Stimulated activated CD4-positive, alpha-beta T cell treated with anti-CD3 and anti-CD28 coated beads, Interleukin-2, amount 100 ng/mL, for 24 hours (primary cell): ENCODE measurements at places on chromosomes 6 and 20.

DNA sequence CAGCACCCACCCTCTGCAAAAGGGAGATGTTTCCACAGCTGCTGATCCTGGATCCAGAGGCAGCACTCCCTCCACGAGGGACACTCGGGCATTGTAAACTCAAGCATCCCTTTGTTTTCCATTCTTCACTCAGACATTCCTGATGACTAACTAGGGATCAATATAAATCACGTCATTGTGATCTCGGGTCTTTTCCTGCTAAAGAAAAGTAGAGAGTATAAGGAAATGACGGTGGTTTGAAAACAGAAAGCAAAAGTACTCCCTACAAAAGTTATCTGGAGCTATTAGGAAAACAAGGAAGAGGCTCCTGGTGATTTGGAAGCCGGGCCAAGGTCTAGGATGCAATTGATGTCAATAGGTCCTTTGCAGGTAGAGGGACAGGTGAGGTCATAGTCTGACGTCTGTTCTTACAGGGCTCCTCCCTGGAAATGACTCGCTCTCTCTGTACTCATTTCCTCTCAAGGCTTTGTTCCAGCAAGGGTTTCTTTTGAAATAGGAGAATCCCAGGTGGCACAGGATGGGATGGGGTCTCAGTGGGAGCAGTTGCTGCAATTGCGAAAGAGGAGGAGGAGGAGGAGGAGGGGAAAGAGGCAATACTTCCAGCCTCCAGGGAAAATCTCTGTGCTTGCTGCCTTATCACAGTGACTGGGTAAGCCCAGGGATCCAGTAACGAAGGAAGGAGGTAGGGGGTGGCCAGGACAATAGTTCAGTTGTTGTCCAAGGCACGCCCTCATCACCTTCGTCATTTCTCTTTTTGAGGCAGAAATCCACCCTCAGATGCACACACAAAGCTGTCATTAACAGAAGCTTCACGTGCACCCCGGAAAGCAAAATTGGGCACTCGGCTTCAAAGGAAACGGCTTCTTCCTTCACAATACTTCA lies 222.8 kb downstream of the LY86 start:
- DNase-seq, result no peak

GRCh38 chr6:129696843-129697242 lies 13.1 kb downstream of the ARHGAP18 start:
- no peak for DNase-seq

- no peak for DNase-seq
Observed at GRCh38 chr20:37880726-37881591, 22.0 kb upstream of the VSTM2L start.

DNA sequence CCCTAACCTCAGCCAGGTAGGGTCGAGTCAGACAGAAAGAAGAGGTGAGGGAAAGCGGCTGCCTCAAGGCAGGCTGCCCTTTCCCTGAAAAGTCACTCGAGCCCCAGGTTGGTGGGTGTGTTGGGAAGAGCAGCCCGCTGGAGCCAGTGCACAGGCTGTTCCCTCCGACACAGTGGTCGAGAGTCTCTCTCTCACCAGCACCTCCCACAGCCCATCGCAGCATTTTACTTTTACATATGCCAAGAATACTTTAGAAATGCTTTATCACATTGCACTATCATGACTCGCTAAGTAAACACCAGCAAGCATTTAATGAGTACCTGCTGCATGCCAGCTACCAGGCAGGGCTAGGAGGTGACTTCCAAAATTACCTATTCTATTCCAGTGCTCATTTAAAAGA lies 1.7 kb downstream of the PRPH2 start:
- DNase-seq, result no peak

GRCh38 chr6:85128781-85129180 lies 321.1 kb upstream of the NT5E start:
- DNase-seq, result no peak

DNA sequence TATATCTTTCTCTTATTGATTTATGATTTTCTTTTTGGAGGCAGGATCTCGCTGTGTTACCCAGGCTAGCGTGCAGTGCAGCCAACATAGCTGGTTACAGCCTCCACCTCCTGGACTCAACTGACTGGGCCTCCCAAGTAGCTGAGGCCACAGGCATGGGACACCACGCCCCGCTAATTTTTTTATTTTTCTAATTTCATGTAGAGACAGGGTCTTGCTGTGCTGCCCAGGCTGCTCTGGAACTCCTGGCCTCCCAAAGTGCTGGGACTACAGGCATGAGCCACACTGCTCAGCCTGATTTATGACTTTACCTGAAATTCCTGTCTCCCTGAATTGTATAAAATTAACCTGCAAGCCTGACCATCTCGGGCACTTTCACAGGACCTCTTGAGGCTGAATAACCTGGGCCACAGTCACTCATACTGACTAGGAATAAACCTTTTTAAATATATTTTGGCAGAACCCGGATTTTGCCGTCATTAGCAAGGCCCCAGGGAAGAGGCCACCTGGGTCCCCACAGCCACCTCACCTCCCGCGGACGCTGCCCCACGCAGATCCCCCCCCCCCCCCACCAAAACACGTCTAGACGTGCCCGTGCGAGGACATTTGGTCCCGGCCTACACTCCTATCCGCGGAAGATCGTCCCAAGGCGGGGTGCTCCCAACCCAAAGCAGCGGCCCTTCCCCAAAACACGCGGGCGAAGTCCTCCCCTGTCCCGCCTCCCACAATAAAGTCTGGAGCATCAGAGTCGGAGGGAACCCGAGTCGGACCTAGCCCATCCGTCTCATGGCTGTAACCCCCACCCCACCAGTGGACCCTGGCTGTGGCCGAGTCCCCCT lies 902 bp downstream of the ZNF337 start:
- DNase-seq, result peak; percentile 22

- no peak for DNase-seq
Observed at GRCh38 chr6:20998748-20999448, 464.6 kb downstream of the CDKAL1 start.

DNA sequence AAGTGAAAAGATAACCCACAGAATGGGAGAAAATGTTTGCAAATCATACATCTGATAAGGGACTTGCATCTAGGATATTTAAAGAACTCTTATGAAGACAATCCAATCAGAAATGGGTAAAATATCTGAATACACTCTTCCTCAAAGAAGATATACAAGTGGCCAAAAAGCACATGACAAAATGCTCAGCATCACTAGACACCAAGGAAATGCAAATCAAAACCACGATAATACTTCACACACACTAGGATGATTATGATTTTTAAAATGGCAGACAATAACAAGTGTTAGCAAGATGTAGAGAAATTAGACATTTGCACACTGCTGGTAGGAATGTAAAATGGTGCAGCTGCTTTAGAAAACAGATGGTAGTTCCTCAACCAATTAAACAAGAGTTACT lies 34.8 kb upstream of the SIRT5 start:
- no peak for DNase-seq

- no peak for DNase-seq
Observed at GRCh38 chr20:49603209-49603627, 35.3 kb upstream of the PTGIS start.

DNA sequence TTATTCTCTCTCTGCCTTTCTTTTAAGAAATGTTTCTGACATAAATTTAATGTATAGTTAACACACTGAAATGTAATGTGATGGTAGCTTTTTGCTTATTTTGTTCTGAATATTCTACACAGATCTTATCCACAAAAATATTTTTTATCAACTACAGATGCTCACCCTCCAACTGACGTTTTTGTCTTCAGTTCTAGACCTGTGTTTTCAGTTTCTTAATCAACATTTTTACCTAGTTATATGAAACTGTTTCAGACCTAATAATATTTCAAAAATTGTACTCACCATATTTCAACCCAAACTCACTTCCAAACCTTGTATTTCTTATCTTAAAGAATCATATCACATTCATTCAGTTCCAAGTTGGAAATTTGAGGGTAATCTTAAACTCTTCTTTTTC lies 452.8 kb downstream of the RFPL4B start:
- DNase-seq, result no peak

- DNase-seq, result no peak
Observed at GRCh38 chr6:28135393-28135792, 6.3 kb upstream of the ZKSCAN8 start.

DNA sequence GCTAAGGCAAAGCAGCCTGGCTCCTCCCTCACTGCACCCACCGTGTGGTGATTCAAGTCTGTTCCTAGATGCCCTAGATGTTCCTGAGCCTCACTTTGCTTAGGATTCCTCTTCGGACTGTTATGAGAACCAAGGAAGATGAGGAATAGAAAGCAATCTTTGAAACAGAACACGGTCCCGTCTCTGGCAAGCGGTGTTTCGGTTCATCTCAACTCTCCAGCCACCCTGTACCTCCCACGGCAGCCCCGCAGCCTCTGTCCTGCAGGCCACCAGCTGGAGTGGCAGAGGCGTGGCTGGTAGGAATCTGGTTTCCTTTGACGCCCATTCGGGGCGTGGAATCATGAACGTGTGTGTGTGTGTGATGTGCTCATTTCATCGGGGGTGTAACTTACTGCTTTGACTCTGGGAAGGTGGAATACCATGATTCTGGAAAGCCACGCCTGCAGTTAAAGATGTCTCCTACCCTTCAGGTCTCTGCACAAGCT lies 21.3 kb downstream of the PDE10A start:
- no peak for DNase-seq

GRCh38 chr6:106444777-106445507 lies 84.4 kb downstream of the CRYBG1 start:
- DNase-seq, result no peak

- DNase-seq, result no peak
Observed at GRCh38 chr6:506920-507622, 115.5 kb downstream of the IRF4 start.

- no peak for DNase-seq
Observed at GRCh38 chr6:31345026-31345730, 11.8 kb downstream of the HLA-B start.

DNA sequence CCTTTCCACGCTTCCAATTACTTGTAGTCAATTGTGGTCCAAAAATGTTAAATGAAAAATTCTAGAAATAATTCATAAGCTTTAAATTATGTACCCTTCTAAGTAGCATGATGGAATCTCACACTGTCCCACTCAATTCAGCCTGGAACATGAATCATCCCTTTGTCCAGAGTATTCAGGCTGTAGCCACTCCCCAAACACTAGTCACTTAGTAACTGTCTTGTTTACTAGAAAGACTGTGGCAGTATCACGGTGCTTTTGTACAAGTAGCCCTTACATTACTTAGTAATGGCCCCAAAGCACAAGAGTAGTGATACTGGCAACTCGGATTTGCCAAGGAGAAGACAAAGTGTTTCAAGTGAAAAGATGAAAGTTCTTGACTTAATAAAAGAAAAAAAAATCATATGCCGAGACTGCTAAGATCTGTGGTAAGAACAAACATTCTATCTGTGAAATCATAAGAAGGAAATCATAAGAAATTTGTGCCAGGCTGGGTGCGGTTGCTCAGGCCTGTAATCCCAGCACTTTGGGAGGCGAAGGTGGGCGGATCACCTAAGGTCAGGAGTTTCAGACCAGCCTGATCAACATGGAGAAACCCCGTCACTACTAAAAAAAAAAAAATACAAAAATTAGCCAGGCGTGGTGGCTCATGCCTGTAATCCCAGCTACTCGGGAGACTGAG lies 168.5 kb upstream of the SIM1 start:
- no peak for DNase-seq

- no peak for DNase-seq
Observed at GRCh38 chr6:56732517-56732916, 89.8 kb upstream of the DST start.
